Fibroblast of the aortic adventitia (primary cell): ENCODE measurements at places on chromosomes 13 and 19. TPM values are rescaled to one million over a fixed set of nuclear protein-coding genes. Genes with fewer than 3 reads are reported as not detected.

Gene ZNF878
- total RNA-seq = not detected in 2 replicates

- DNase-seq = no peak
These were observed 7.6 kb upstream of the ALOX5AP start for GRCh38 chr13:30727491-30728355.

Gene KLK15
- not detected in 2 replicates for total RNA-seq

DNA sequence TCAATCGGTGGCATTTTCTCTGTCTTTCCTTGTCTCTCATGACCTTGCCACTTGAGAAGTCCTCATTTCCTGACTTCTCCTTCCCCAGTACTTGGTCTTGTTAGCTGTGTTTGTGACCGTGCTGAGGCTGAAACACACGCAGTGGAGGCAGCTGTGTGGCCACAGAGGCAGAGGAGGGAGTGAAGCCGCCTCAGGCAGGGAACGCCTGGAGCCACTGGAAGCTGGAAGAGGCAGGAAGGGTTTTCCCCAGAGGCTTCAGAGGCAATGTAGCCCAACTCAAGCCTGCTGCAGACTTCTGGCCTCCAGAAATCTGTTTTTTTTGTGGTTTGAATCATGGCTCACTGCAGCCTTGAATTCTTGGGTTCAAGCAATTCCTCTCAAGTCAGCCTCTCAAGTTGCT lies 29.2 kb upstream of the ARGLU1 start:
- peak; percentile 48 for DNase-seq

DNA sequence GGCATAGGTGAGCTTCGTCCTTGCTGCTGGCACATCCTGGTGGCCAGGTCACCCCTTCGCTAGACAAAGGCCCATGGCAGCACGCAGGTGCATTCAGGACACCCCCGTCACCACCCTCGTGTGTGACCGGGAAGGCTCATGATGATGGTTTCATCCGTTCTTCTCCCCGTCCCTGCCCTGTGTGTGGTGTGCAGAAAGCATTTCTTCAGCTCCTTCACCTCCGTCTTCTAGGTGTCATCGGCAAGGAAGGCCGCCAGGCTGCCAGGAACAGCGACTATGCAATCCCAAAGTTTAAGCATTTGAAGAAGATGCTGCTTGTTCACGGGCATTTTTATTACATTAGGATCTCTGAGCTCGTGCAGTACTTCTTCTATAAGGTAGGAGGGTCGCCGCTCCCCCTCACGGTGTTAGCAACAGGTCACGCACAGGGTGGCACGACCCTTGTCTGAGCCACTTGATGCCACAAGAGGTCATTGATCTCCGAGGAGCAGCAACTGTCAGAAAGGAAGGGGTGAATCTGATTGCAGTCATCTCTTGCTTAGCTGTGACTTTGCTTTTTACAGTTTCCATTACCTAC lies 111.0 kb upstream of the MCF2L start:
- DNase-seq = no peak

Gene CYP2F1
- not detected in 2 replicates for total RNA-seq

Gene CEACAM7
- total RNA-seq = not detected in 2 replicates
